Adrenal gland (tissue), 19 donors: ENCODE measurements at places on chromosomes 16 and 17. TPM values are rescaled to one million over a fixed set of nuclear protein-coding genes. Genes with fewer than 3 reads are reported as not detected.

Gene KRTAP4-3
- not detected for total RNA-seq

Gene IL17C
- not detected for total RNA-seq

Gene SPIRE2
- total RNA-seq = 2.8 TPM

Gene PIPOX
- 1.4 TPM for total RNA-seq

Gene EVPL
- total RNA-seq = not detected

Gene DOC2A
- total RNA-seq = 3.5 TPM

Gene SLC9A5
- total RNA-seq = not detected

Gene MT3
- 138 TPM for total RNA-seq

Gene CIBAR2
- 0.39 TPM for total RNA-seq

Gene TOB1
- total RNA-seq = 284 TPM

Gene SHCBP1
- total RNA-seq = 1.5 TPM

Gene OVCA2
- total RNA-seq = 67.8 TPM

Gene FAAP100
- 34.8 TPM for total RNA-seq

Gene TPSB2
- 0.54 TPM for total RNA-seq

Gene KRT222
- 2.2 TPM for total RNA-seq

Gene UTS2R
- not detected for total RNA-seq

Gene EVI2B
- 6.5 TPM for total RNA-seq

DNA sequence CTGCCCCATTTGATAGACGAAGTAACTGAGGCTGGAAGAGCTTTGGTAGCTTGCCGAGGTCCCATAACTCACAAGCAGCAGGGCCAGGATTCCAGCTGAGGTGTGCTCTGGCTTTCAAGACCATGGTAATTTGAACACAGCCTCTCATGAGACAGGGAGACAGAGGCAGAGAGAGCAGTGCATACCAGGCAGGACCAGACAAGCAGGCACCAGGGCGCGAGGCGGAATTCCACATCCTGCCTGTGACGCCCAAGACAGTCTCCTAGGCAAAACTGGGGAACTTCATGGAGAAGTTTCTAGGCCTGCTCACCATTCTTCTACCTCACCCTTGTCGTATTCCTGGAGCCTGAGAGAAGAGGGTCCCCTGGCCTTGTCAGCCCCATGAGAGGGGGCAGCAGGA lies 19.2 kb downstream of the SDK2 start:
- DNase-seq = no peak

GRCh38 chr17:1883536-1883935 lies 53.7 kb downstream of the RPA1 start:
- DNase-seq = no peak

- DNase-seq = peak; percentile 75
These were observed 8.8 kb downstream of the JUP start for GRCh38 chr17:41777574-41778188.

DNA sequence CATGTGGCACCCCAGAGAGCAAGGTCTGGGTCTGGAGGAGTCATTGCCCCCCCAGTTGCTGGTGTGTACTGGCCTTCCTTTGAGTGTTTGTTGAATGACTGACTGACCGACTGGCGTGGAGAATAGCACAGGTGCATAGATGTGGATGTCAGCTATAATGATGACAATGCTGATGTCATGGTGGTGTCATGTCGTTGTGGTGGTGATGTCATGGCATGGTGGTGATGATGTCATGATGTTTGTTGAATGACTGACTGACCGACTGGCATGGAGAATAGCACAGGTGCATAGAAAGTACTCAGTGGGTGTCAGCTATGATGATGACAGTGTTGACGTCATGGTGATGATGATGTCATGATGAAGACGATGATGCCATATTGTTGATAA lies 22.1 kb downstream of the TMEM114 start:
- no peak for DNase-seq

DNA sequence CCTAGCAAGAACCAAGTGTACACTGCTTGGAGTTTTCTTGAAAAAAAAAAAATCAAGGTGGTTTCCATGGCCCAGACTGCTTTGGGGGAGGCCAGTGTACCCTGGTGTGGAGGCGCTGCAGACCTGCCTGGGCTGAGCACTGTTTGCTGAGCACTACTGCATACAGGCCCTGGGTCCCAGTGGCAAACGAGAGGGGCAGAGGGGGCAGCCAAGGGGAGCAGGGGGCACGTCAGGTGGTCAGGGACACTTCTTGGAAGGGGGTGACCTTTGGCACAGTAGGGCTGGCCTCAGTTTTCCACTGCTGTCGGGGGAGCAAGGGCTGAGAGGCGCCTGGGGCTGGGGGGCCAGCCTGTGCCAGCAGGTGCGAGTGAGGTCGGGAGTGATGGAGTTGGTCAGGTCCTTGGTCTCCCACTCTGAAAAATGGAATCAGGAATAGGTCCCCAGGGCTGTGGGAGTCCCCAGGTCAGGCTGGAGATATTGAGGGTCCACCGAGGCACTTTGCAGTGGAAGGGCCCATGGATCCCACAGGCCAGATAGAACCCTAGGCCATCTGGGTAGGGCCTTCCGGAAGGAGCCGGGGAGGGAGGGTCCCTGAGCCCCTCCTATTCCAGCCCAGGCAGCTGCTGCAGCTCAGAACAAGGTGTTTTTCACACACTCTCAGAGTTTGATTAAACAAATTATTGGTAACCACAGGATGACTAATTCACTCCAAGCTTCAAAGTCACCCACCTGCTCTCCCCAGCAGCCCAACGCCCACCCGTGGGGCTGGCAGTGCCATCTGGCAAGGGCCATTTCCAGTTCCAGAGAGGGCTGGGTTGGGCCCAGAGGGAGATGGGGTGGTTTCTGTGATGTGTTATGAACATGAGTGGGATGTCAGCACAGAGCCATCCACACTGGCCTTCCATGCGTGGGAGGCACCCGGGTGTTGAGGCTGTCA lies 3.5 kb downstream of the ZFPM1 start:
- DNase-seq = no peak

GRCh38 chr16:68365167-68365817 lies 54.5 kb downstream of the PRMT7 start:
- no peak for DNase-seq

DNA sequence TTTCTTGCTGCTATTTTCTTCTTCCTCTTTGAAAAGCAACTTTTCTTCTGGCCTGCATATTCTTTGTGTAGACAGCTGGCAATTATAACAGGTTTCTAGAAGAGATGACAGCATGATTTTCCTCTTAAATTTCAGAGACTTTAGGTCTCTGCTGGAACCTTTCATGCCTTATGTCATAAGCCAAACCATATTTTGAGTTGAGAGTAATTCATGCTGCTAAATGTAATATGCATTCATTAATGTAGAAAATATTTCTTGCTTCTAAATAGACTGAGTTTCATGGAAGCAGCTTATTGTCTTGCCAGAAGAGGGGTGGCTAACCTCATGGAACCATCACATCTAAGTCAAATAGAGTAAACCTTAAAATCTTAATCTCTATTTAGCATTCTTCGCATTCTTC lies 25.9 kb upstream of the ABCA9 start:
- DNase-seq = no peak

DNA sequence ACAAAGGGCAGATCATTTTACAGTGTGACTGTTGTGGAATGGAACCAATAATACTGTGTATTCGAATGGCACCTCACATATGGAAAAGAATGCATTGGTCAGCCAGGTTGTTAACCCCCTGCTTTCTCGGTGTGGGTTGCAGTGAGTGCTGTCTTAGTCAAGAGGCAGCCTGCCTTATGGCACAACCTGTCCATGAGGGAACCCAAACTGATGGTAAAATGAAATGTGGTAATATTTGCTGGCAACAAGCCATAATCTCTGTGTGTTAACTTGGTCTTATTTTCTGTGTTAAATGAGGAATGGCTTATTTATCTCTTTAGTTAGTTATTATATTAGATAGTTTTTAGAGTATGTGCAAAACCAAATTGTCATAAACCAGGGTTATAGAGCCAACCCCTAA lies 81.6 kb downstream of the TMC6 start:
- no peak for DNase-seq

GRCh38 chr17:81733507-81734404 lies 21.7 kb downstream of the SLC25A10 start:
- DNase-seq = peak; percentile 88

GRCh38 chr17:81701288-81702071 lies 1.7 kb upstream of the MRPL12 start:
- no peak for DNase-seq

DNA sequence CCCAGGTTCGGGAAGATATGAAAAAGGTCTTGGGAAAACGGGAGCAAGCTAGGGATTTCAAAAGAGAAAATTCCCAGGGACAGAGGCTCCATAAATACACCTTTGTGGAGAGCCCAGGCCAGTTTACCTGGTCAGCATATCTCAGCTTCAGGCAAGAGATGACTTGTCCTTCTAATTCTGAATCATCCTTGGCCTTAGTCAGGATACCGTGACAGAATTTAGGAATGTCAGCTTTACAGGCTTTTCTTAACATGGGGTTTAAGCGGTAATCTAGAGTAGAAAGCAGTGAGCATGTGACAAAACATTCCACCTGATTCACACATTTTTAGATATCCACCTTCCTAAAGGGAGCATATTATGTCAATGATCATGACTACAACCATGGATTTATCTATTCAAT lies 41.1 kb upstream of the CLEC18B start:
- DNase-seq = no peak

- DNase-seq = peak; percentile 55
These were observed 140.5 kb downstream of the SEC14L1 start for GRCh38 chr17:77281122-77281903.

DNA sequence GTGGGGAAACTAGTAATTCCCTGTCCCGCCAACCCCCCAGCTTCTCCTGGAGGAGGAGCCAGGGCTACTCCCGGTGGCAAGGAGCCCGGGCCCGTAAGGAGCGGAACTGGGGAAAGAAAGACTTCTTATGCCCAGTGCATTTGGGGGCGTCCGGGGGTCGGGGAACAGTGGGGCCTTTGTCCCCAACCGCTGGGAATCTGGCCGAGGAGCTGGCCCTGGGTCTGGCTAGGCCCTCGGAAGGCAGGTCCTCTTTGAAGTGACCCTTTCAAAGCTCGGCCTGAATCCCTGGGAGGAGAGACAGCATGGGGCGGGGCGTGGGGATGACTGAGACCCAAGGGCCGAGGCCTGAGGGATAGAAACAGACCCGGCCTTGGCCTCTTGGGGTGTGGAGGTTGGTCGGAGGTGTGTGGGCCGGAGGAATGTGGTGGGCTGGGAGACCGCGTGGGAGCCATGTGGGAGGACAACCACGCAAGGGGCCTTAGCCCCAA lies 6.0 kb downstream of the ARHGAP23 start:
- no peak for DNase-seq

DNA sequence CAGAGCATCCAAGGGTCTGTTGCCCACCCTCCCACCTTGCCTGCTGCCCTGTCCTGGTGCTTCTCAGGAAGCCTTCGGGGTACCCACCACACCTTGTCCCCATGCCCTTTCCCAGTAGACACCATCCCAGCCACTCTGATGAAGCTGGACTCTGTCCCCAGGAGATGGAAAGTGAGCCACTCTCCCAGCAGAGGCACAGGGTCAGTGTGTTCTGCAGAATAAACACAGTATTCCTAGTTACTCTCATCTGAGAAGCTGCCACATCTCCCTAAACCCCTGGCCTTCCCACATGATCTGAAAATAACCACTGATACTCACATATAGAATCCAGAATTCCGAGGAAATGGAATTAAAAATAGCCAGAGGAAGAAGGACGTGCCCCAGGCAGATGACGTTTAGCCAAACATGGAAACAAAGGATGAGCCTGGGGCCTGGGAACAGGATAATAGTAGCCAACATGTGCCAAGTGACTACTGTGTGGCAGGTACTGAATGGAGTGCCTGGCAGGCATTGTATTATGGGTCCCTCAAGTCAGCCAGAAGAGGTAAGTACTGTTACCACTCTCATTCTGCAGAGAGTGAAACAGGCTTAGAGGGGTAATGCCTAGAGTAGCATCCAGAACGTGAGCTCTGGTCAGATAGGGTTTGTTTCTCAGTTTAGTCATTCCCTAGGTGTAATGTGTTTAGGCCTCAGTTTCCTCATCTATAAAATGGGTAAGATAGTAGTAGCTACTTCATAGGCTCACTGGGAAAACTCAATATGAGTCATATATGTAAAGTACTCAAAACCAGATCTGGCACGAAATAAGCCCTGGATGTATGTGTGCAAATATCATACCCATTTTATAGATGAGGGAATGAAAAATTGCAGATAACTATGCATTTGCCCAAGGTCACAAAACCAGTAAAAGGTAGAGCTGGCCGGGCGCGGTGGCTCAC lies 20.8 kb upstream of the PEMT start:
- DNase-seq = no peak

GRCh38 chr16:30985401-30986128 lies 558 bp downstream of the HSD3B7 start:
- peak; percentile 74 for DNase-seq

GRCh38 chr17:12136646-12137045 lies 116.0 kb downstream of the MAP2K4 start:
- no peak for DNase-seq

- no peak for DNase-seq
These were observed 7.5 kb downstream of the SLC5A11 start for GRCh38 chr16:24853169-24853824.

GRCh38 chr16:26816885-26817571 lies 249.7 kb upstream of the C16orf82 start:
- no peak for DNase-seq

DNA sequence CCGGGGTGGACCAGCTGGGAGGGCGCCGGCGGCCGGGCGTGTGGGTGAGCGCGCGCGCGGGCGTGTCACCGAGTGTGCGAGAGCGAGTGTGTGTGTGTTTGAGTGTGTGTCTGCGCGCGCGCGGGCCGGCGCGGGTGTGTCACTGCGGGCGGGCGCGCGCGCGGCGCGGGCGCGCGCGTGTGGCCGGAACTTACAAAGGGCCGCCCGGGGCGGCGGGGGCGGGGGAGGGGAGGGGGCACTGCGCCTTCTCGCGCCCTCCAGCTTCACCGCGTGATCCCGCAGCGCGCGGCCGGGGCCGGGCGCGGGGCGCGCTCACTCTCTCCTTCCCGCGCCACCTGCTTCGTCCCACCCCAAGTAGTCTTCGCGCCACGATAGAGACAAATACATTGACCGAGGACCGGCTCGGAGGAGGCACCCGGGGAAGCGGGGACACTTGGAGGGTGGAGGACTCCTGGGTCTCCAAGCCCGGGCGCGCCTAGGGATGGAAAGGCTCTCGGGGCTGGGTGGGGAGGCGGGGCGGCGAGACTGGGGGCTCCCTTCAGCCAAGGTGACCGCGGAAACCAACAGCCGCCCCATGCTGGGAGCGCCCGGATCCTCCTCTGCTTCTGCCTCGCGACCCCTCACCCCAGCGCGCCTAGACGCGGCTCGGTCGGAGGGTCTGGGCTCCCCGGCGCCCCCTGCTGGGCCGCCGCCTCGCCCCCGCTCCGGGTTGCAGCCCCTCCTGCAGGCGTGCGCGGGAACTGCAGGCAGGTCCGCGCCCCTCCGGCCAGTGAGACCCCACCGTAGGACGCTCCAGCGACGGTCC lies at the start of gene SRCIN1:
Gene SRCIN1 (minus strand): TSS at position 112 of the 805 bp plus-strand sequence. CDS start 247 bp downstream, outside the sequence.
- no peak for DNase-seq

DNA sequence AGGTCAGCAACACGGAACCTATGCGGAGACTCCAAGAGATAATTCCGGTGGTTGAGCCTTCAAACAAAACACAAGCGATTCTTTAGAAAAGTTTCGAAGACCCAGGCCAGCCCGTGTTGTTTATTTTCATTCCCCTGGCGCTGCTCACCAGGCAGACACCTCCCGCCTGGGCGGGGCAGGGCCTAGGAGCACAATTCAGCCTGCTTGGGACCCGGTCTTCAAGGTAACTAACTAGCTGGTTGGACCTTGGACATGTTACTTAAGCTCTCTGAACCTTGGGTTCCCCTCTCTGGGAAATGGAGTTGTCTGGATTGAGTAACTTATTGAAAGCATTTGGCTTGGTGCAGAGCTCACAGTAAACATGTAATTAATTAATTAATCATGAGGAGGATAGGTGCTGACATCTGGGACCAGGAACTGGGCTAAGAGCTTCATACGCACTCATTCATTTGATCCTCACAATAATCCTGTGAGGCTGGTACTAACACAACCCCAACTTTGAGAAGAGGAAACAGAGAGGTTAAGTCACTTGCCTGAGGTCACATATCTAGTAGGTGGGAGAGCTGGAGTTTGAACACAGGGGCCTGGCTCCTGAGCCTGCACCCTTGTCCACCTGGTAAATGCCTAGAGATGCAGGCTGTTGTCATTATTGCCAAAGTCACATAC lies 125.3 kb upstream of the SMURF2 start:
- no peak for DNase-seq
